ENCODE measurements at places on chromosomes 2 and 18.

DNA sequence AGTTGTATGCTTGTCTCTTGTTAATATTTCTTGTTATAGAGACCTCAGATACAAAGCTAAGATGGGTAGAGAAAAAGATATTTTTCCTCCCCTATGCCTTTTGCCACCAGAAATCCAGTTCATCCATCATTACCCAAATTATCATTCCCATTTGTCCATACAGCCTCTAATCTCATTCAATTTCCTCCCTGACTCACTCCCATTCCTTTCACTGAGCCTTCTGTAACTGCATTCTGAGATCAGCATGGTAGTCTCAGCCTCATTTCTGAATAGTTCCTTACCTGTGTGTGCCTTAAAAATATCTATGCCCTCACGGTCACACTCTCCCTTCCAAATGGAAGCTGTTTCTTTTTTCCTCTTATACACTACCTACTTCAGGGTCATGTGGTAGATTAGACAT is 15.7 kb upstream of the PIK3C3 start:
- DNase-seq = no peak

GRCh38 chr2:144201126-144201525 is 318.8 kb downstream of the ZEB2 start:
- no peak for DNase-seq

DNA sequence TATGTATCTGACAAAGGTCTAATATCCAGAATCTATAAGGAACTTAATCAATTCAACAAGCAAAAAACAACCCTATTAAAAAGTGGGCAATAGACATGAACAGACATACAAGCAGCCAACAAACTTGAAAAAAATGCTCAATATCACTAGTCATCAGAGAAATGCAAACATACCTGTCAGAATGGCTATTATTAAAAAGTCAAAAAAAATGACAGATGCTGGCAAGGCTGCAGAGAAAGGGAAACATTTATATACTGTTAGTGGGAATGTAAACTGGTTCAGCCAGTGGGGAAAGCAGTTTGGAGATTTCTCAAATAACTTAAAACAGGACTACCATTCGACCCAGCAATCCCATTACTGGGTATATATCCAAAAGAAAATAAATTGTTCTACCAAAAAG is 21.6 kb downstream of the SESTD1 start:
- DNase-seq = no peak

- no peak for DNase-seq
Observed at GRCh38 chr2:16614314-16614860, 51.2 kb downstream of the CYRIA start.

DNA sequence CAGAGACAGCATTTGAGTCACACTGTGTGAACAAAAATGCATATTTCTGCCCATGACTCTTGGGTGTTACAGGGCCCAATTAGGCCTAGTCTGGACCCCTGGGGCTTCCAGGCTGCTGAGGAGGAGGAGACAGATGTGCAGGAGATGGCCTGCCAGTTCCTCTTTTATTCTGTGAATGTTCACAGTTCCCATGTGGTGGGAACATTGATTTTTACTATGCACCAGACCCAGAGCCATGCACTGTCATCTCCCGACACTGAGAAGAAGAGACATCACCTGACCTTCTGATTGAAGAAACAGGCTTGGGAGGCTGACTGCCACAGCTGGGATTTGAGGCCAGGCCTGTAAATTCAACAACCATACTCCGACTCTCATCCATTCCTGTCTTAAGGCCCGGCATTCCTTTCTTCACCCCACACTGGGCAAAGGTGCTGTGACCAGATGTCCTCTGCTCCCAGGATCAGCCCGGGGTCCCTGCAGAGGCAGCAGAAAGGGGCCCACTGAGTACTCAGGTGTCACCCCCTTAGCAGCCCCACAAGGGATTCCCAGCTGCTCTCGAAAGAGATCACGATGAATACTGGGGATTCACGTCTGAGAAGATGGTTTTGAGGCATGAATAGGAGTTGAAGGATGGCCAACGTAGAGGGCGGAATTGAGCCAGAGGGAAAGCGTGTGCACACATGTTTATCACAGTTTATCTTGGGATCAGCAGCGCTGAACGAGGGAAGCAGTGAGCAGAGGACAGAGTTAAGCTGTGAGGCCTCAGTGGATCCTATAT is 3.6 kb upstream of the TFCP2L1 start:
- DNase-seq = no peak

DNA sequence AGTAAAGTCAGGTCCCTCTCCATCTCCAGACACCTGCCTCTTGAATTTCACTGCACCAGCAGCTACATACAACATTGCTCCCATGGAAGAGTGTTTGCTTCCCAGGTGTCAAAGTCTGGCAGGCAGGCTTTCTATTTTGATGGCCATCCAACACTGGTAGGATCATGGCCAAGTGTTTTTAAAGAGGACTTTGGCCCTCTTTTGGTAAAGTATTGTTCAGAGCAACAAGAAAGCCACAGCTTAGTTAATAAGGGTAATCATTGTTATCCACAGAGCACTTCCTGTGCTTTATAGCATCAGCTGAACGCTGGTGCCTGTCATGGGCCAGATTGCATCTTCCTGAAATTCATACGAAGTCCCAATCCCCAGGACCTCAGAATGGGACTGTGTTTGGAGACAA is 133.2 kb downstream of the NCK2 start:
- DNase-seq = no peak

GRCh38 chr2:75459565-75460310 is 101.0 kb downstream of the EVA1A start:
- DNase-seq = no peak

GRCh38 chr18:38368246-38368645 is 802.6 kb upstream of the CELF4 start:
- no peak for DNase-seq

DNA sequence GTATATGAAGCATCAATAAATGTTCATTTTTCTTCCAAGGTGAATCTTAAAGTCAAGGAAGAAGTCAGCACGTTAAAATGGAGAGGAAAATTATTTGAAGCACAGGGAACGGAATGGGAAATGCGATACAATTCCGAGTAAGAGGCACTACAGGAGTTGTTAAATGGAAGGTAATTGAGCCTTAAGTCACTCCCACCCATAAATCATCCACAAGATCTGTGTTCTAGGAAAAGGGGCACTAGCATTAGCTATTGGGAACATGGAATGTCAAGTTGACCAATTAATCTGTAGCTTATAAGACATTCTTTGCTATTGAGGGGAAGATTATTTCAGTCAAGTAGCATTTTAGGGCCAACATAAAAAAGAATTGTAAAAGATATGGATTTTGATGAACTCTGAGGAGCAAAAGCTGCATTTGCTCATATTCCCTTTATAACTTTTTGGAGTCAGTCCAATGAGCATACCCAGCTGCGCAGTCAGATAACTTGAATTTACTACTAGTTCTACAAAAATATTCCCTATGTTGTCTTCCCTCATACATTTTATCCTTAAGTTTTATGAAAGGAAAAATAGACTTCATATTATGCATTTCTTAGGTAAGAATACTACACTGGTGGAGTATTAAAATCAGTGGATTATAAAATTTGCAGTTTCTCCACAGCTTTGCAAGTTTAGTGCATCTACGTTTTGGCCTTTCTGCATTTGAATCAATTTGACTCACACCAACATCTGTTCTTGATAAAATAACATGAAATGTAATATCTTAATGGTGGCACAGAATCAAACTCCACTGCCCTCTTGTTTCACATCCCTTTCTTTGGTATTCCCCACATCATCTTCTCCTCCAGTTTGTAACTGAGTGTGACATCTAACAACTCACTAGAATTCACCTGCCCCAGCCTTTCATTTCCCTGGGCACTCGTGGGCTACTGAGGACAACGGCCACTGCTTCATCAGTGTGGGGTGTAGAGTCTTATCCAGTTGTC is 95.6 kb downstream of the SP3 start:
- DNase-seq = no peak

DNA sequence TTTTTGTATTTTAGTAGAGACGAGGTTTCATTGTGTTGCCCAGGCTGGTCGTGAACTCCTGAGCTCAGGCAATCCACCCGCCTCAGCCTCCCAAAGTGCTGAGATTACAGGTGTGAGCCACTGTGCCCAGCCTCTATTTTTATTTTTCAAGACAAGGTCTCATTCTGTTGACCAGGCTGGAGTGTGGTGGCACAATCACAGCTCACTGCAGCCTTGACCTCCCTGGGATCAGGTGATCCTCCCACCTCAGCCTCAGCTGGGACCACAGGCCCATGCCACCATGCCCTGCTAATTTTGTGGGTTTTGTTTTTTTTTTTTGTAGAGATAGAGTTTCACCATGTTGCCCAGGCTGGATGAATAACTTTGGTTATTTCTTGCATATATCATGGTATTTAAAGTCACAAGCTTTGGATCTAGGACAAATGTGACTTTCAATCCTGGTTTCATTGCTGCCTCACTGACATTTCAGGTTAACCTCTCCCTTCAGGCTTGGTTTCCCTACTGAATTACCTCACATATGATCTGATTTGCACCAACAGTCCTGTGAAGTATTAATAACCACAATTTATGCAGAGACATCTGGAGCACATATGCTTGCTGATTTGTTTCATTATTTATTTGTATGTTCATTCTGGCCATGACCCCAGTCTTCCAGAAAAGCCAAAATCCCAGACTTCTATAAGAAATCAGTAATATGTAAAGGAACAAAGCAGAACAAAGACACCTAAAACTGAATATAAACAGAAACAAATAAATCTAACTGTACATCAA is 17.5 kb upstream of the RAB31 start:
- no peak for DNase-seq

DNA sequence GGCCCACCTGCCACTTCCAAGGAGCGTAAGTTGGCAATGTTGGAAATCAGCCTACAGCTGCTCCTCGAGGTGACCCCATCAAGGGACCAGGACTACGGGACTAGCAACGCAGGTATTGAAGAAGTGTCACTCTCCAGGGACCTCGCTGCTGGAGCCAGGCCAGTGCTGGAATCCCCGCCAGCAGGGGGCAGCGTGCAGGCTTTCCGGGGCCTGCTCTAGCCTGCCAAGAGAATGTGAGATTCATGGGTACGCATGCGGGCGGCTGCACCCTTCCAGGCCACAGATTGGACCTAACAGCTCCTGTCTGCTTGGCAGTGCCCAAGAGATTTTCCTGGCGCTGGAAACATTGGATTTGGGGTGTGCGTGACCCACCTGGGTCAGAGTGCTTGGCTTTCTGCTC is 182.8 kb upstream of the RAB12 start:
- no peak for DNase-seq
